ENCODE measurements at places on chromosomes 4 and X.

DNA sequence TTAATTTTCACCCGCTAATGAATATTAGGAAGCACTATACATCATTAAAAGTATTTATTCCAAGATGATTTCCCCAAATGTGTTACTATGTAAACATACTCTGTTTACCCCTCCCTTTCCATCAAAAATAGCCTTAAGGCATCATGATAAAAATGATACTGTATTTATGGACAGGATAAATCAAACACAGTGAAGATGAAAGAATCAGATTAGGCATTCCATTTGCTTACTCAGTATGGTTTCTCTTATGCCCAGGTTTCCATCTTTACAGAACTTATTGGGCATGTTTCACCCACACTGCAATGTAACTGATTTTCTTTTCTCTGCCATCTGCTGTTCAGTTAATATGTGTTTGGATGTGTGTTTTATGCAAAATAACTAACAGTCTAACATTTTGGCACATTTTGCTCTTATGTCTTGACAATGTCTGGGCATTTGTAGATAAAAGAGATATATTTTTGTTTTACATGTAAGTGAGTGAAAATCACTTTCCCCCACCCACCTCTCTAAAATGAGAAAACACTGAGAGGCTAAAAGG lies 445.2 kb downstream of the RPA4 start:
- no peaks in the 10 kb centered on the region for H3K4me1 ChIP-seq
- DNase-seq, result no peak
- no peak overlapping the region for H3K27ac ChIP-seq
- no peaks in the 10 kb centered on the region for H3K36me3 ChIP-seq
- no peak overlapping the region for H3K4me3 ChIP-seq

DNA sequence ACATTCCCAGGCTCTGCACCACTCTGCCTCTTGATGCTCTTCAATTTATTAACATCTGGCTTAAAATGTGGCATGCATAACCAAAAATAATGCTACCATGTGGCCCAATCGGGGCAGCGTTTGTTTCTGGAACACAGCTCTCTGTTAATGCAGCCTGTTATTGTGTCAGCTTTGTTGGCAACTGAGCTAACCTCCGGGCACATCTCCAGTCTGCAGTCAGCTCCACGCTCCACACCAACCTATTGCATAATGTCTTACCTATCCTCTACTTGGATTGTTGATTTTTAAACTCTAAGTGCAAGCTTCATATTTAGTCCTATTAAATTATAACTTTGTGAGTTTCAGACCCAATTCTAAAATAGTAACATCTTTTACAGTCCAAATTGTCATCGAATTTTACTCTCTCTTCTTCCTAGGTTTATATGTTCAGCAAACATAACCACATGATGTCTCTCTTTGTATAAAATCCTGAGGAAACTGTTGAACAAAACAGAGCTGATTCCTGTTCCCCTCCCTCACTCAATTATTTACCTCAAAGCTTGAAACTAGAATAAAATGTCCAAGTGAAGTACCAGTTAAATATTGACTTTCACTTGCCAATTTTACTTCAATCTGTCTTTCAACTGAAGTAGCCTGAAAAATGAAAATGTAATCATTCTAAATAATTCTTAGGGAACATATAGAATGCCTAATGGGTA lies 92.2 kb upstream of the RAPGEF2 start:
- DNase-seq, result peak; percentile 63
- no peaks in the 10 kb centered on the region for H3K36me3 ChIP-seq
- no peaks in the 10 kb centered on the region for H3K4me1 ChIP-seq
- H3K27ac ChIP-seq, result no peak overlapping the region
- H3K27me3 ChIP-seq, result no peaks in the 10 kb centered on the region

DNA sequence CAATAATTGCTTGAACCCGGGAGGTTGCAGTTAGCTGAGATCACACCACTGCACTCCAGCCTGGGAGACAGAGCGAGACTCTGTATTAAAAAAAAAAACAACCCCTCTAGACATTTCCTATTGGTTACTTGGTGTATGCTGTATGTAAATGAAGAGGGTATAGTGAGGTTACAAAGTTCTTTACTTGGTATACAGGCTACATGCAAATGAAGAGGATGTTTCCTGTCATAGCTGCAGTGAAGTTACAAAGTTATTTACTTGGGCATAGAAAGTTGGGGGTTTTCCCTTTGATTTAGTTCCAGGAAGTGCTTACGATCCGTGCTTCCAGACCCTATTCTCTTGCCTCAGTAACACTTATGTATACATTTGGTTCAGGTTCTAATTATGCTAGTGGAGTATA lies 38.4 kb upstream of the CLNK start:
- DNase-seq, result no peak
- H3K27me3 ChIP-seq, result no peaks in the 10 kb centered on the region
- no peak overlapping the region for H3K4me3 ChIP-seq
- H3K4me1 ChIP-seq, result no peaks in the 10 kb centered on the region
- no peak overlapping the region for H3K27ac ChIP-seq
- no peaks in the 10 kb centered on the region for H3K36me3 ChIP-seq

DNA sequence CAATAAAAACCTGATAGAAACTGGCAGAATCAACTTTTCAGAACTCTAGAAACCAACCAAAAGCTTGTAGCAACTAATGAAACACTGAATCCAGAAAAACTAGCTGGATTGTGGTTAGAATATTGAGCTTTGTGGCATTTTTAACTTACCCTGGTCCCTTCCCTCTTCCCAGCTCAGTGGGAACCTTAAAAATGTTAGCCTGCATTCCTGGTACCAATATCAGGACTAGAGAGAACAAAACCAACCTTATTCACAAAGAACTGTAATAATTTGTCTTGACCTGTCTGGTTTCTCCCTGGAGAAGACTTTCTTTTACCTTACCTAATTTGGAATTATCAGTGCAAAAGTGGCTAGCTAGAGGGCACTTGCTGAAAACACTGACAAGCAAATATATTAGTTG lies 21.2 kb downstream of the SH3D19 start:
- H3K36me3 ChIP-seq, result no peaks in the 10 kb centered on the region
- no peak overlapping the region for H3K4me3 ChIP-seq
- H3K27me3 ChIP-seq, result no peaks in the 10 kb centered on the region
- H3K4me1 ChIP-seq, result peaks cover 2% of the 10 kb centered on the region
- no peak for DNase-seq

All from aorta (tissue), 5 donors.